ENCODE measurements at places on chromosomes 7 and 10. TPM values are rescaled to one million over a fixed set of nuclear protein-coding genes. Genes with fewer than 3 reads are reported as not detected.

CTAGE15 gene
- total RNA-seq, result not detected

AGR3 gene
- not detected for total RNA-seq

SUN1 gene
- total RNA-seq, result 198 TPM

SNX13 gene
- total RNA-seq, result 36.0 TPM

PKD2L1 gene
- total RNA-seq, result not detected

DNA sequence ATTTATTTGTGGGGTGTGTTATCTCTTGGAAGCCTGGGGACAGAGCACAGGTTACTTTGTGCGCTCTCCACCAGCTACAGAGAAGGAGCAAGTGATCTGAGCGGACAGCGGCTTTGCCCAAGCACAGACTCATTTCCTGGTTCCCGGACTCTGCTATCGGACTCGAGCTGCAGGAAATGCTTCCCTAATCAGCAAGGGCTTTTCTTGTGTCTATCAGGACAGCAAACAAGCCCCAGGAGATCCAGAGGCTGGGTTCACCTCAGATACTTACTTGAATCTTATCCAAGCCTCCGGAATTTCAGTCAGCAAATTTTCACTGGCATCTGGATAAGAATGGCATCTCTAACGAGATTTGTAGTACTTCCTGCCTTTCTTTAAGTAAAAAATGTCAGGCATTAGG is 27.8 kb downstream of the MRC1 start:
- DNase-seq, result no peak

DNA sequence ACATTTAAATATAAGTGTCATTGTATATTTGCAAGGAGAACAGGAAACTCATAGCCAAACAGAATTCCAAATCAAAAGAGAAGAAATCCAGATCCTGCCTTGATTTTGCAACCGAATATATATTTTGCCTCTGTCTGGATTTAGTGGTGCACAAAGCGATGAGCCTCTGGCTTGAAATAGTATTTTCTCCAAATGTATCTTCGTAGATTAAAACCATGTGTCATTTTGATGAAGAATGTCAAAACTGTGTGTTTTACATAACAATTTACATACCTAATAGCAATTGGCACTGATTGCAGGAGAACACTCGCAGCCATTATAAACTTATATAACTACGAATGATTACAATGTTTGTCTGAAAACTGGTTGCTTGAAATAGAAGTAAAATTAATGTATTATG is 156.4 kb downstream of the ARID5B start:
- DNase-seq, result no peak

DNA sequence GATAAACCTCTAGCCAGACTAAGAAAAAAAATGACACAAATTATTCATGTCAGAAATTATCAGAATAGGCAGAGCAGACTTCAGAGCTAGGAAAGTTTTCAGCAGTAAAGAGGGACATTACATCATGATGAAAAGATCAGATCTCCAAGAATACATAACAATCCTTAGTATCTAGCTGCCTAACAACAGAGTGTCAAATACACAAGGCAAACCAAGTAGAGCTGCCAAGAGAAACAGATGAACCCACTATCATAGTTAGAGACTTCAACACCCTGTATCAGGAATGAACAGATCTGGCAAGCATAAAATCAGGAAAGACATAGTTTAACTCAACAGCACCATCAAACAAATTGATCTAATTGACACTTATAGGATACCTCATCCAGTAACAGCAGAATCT is 92.3 kb downstream of the NKX6-2 start:
- no peak for DNase-seq

Measured in CD4-positive, alpha-beta memory T cell (primary cell).